NCI-H187 (cell line): ENCODE measurements at places on chromosomes 13 and 19.

DNA sequence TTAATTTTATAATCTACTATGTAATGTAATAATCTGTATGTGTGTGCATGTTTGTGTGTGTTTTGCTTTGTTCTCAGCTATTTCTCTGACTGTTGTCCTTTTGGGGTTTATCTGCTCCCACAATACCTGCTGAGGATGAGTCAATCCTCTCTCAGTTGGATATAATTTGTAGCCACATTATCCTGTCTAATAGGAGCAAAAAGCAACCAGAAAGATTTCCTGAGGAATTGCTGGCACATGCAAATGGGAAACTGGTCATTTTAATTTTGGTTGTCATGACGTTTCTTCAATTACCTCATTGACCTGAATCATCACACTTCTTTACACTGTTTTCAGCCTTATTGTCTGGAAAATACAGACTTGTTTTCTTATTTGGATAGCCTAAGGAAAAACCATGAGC is 488.4 kb downstream of the KLF5 start:
- no peak for DNase-seq

DNA sequence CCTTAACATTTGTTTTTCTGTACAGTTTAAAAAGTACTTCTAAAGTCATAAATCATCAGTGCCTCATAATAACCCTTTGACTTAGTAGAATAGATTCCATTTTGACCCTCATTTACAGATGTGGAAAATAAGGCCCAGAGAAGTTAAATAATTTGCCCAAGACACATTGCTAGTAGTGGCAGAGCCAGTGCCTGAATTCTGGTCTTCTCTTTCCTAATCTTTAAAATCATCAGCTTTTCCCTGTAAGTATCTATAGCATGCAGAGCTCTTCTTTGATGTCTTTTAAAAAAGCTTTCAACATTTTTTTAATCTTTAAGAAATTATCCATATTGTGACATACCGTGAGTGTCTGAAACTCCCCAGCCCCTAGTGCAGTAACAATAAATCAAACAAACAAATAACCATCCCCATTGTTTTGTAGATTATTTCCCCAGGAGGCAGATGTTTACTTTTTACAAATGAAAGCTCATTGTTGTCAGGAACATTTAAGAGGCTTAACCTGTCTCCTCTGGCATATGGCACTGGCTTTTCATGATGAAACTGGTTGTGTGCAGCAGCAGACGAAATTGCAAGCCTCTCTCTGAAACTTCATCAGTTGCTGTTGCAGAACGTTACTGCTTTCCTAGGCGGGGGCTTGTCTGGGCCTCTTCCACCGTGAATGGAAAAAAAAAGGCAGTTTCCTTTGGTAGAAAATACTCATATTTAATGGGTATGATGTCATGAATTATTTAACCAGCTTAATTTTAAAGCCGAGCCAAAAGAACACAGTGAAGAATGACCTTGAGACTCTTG is 31.7 kb upstream of the PCDH8 start:
- DNase-seq = no peak

- DNase-seq = no peak
Measured at GRCh38 chr19:14393329-14393728, 12.1 kb downstream of the ADGRE5 start.

DNA sequence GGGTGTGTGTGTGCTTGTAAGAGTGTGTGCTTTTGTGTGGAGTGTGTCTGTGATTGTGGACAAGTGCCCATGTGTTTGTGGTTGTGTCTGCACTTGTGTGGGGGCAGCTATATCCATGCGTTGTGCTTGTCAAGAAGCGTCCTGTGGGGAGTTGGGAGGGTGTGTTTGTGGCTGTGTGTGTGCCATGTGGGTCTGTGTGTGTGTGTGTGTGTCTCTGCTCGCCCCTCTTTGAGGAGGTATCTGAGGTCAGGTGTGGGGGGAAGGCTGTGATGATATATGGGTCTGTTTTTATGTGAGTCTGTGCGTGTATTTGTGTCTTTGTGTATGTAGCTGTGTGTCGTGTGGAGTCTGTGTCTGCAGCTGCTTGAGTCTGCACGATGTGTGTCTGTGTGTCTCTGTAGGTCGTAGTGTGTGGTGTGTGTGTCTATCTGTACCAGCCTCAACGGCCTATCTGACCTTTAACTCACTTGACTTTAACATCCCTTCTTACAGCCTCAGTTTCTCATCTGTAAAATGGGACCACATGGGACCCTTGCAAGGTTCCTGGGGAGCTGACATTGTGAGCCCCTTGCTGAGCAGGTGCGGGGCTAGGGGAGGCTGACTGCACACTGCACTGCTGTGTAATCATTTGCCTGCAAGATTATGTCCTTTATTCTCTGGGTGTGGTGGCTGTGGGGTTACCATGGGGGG is 4.0 kb upstream of the NFIC start:
- no peak for DNase-seq

- DNase-seq = no peak
Measured at GRCh38 chr13:111855786-111856185, 211.2 kb upstream of the SOX1 start.

GRCh38 chr13:41655997-41656396 is 198.6 kb downstream of the RGCC start:
- DNase-seq = no peak

DNA sequence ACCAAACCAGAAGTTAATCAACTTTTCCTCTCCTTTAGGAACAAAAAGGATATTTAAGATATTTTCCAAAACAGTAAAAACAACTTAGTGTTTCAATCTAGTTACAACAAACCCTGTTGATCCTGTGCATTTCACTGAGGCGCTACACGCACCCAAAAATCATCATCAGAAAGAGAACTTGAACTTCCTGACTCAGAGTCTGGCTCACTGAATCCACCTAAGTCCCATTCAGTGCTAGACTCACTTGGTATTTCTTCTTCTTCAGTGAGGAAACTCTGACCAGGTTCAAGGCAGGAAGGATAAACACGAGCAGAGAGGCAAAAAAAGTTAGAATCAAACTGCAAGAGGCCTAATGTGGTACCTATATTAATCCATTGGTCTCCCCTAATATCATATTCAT is 2.2 kb downstream of the KBTBD6 start:
- DNase-seq = no peak

DNA sequence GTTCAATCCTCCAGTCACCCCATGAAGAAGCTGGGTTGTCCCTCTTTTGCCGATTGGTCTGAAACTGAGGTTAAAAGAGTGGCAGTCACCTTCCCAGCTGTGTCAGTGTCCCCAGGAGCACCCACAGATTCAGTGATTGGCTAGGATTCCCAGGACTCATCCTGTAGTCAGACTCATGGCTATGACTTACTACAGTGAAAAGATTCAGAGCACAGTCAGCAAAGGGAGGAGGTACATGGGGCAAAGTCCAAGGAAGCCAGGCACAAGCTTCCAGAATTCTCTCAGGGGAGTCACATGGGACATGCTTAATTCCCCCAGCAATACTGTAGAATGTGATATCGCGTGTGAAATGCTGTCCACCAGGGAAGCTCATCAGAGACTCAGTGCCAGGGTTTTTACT is 14.2 kb downstream of the ZNF473 start:
- no peak for DNase-seq

DNA sequence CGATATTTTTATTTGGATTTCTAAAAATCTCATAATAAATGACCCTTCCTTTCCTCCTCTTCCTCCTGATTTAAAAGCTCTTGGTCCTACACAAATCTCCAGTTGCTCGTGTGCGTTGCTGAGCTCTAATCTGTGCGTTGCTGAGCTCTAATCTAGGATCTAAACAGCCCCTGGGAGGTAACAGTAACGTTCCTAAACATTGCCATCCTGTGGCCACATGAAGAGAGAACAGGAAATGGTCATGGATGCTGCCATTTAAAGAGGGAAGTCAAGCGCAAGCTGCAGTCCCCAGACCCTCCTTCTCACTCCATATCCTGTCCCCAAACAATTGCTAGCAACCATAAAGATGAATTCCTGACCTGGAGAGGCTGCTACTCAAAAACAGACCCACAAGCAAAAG is 170.8 kb downstream of the NUFIP1 start:
- no peak for DNase-seq

DNA sequence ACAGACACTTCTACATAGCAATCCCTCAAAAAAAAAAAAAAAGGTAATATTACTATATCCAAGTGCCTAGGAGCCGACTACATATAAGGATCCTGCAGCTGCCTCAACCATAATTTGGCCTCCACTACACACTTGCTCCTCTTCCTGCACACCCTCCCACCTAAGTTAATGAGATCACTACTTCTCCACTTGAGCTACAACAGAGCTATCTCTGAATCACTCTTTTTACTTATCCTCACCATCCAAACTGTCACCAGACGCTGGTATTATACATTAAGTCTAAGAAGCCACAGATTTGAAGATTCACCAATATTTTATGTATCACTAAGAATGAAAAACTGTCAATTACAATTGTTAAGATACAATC is 8.3 kb downstream of the OBI1 start:
- no peak for DNase-seq

GRCh38 chr19:49129238-49129583 is 9.9 kb downstream of the PPFIA3 start:
- DNase-seq = peak; percentile 84

DNA sequence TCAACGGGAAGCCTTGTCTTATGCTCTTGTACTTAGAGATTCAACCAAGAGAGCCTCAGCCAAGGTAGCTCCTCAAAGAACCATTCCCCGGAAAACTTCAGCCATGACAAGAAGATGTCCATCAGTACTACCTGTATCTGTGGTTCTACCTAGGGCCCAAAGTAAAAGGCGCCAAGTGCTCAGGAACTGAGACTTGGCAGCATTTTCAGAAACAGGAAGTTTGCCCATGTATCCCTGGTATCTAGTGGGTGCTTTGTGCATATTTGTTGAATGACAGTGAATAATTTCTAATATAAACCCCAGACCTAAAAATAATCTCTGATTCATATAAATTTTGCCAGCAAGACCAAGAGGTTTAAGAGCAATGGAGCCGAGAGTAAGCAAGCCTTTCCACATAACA is 7.2 kb downstream of the FAM216B start:
- DNase-seq = no peak

GRCh38 chr19:35037716-35038622 is 3.6 kb upstream of the HPN start:
- no peak for DNase-seq

DNA sequence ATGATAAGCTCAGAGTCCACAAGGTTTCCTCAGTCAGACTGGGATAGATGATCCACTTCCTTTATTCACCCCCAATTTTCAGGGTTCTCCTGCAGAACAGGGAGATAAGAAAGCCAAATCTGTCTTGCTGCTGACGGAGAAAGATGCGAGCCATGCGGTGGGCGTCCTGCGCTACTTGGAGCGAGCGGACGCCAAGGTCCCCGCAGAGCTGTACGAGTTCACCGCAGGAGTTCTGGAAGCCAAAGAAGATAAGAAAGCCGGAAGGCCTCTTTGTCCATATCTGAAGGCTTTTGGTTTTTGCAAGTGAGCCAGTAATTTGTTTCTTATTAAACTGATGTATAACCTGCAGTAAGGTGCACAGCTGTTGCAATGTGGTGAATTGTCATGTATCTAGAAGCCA is 66.7 kb downstream of the SLC7A9 start:
- DNase-seq = no peak

- DNase-seq = no peak
Measured at GRCh38 chr13:29472332-29472961, 123.0 kb downstream of the SLC7A1 start.

GRCh38 chr13:37561031-37561430 is 37.5 kb downstream of the POSTN start:
- DNase-seq = no peak

GRCh38 chr13:21884965-21885567 is 214.2 kb downstream of the FGF9 start:
- DNase-seq = no peak

DNA sequence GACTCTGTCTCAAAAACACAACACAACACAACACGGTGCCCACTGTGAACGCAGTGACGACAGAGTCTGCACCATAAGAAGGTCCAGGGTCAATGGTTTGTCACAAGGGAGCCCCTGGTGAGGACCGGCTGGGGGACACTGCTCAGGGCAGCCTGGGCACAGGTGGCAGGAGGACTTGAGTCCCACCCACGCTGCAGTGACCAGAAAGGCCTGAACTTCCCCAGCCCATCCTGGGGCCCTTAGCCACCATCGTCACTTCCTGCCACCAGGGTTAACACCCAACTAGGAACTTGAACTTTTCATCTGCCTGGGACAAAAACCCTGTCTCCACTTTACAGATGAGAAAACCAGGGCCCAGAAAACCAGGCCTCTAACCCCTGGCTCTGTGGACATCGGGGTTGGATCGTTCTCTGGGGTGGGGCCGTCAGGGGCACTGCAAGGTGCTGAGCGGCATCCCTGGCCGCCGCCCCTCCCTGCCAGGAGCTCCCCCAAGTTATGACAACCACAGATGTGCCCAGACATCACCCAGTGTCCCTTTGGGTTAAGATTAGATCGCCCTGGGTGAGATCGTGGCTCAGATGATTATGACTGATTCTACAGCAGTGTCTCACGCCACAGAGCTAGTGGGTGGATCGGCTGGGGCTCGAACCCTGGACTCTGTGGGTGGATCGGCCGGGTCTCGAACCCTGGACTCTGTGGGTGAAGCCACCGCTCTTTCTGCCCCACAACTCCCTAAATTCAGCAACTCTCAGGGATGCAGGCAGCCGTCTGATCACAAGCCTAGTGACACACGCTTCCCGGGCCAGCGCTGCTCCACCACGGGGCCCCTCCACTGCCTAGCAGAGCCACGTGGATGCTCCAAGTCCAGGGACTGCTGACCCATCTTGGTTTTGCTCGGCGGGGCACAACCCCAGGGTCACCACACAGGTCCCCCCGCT is 14.0 kb downstream of the MOB3A start:
- no peak for DNase-seq

DNA sequence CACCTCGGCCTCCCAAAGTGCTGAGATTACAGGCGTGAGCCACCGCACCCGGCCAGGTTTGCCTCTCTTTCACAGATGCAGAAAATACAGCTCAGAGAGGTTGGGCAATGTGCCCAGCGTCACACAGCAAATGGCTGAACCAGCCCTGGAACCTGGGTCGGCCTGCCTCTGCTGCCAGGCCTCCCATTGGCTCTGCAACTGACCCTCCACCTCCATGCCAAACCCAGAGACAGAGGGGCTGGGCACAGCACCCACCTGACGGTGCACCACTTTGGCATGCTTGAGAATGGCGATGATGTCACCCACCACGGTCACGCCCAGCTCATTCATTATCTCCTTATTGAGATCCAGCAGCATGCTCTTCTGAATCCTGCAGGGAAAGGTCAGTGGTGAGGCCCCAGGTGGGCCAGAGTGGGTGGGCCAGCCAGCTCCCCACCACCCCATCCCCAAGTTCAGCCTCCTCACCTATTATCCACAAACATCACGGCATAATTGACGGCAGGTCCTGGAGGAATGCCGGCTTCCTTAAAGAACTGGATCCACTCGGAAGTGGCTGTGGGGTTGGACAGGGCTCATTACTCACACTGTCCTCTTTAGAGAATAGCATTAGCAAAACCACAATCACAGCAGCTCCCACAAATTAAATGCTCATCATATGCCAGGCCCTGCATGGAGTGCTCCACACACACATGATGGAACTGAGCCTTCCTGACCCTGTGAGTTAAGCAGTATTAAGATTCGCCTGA is 12.2 kb downstream of the C19orf47 start:
- DNase-seq = no peak

GRCh38 chr19:1291761-1292418 is 6.2 kb downstream of the EFNA2 start:
- DNase-seq = no peak
